Stimulated activated CD4-positive, alpha-beta T cell treated with anti-CD3 and anti-CD28 coated beads, Interleukin-15, amount 100 ng/mL, for 1 hour (primary cell): ENCODE measurements at places on chromosomes 7 and 10.

GRCh38 chr7:46220066-46220630 is 299.1 kb upstream of the IGFBP3 start:
- DNase-seq = no peak

GRCh38 chr10:19819419-19820033 is 3.3 kb downstream of the PLXDC2 start:
- no peak for DNase-seq

GRCh38 chr7:102275123-102275703 is 11.5 kb upstream of the SH2B2 start:
- no peak for DNase-seq

DNA sequence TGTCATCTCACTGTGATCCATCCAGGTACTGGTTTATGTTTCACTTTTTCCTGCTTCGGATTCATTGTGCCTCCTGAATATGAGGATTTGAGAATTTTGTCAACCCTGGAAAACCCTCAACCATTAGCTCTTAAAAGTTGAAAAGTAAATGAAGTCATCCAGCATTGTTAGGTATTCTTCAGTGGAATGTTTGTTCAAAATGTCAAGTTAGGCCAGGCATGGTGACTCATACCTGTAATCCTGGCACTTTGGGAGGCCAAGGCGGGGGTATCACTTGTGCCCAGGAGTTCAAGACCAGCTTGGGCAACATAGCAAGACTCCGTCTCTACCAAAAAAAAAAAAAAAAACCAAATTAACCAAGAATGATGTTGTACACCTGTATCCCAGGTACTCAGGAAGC is 222.1 kb downstream of the NSUN6 start:
- DNase-seq = no peak

- no peak for DNase-seq
These were observed 374.3 kb downstream of the RPS24 start for GRCh38 chr10:78407966-78408365.

GRCh38 chr7:151648429-151648828 is 128.7 kb upstream of the RHEB start:
- no peak for DNase-seq

- no peak for DNase-seq
These were observed 345.5 kb downstream of the REEP3 start for GRCh38 chr10:63866747-63867140.

GRCh38 chr7:100021297-100021696 is 5.9 kb downstream of the ZKSCAN1 start:
- DNase-seq = no peak

GRCh38 chr7:150938566-150938965 is 39.6 kb downstream of the KCNH2 start:
- DNase-seq = no peak

DNA sequence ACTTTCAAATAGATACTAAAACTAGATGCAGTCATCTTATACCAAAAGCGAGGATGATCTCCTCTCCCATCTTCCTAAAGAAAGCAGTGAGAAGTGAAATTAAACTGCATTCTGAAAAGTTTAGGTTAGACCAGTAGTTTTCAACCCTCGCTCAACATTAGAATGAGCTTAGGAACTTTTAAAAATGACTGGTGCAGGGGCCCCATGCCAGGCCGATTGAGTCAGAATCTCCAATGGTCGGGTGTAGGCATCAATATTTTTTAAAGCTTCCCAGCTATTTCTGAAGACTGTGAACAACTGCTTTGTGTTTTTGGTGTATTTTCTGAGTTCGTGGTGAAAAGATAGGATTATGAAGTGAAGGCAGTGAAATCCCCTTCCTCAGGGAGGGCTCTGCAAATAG is 146.0 kb downstream of the VTI1A start:
- DNase-seq = no peak

GRCh38 chr7:17405786-17406185 is 107.3 kb downstream of the AHR start:
- DNase-seq = no peak

DNA sequence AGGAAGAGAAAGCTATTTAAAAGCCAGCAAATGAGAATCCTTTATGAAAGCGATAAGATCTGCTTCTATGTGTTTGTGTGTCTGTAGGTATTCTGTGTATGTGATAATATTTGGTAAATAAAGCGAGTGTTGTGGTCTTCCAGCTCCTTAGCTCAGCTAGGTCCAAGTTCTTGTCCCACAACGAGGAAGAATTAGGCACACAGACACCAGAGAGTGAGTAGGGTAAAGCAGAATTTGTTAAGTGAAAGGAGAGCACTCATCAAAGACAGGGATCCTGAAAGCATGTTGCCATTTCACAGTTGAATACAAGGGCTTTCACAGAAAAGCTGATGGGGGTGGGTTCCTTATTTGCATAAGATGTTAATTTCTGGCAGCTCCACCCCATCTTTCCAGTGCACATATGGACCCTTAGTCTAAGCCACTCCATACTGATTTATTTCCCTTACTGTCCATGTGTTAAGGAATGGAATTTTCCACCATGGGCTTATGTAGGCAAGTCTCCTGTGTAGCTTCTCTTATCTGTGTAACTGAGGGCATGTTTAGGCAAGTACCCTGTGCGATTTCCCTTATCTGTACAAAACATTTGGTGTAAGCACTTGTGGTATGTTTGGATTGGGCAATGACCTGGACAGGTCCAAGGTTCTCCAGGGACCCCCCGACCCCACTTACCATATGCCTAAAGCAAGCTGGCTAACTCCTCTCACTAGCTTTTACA is 165.9 kb upstream of the VIPR2 start:
- no peak for DNase-seq

DNA sequence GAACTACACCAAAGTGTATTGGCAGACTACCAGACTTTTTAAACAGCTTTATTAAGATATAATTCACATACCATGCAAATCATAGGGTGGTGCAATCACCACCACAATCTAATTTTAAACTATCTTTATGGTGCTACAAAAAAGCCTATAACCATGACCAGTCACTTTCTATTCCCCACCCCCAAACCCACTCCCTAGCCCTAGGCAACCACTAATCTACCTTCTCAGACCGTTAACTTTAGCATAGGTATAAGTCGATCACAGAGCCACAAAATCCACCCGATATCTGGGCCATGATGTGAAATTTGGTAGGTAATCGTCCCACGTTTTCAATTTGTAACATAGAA is 536 bp upstream of the POM121 start:
- DNase-seq = no peak
